ENCODE measurements at places on chromosomes 16 and 17.

DNA sequence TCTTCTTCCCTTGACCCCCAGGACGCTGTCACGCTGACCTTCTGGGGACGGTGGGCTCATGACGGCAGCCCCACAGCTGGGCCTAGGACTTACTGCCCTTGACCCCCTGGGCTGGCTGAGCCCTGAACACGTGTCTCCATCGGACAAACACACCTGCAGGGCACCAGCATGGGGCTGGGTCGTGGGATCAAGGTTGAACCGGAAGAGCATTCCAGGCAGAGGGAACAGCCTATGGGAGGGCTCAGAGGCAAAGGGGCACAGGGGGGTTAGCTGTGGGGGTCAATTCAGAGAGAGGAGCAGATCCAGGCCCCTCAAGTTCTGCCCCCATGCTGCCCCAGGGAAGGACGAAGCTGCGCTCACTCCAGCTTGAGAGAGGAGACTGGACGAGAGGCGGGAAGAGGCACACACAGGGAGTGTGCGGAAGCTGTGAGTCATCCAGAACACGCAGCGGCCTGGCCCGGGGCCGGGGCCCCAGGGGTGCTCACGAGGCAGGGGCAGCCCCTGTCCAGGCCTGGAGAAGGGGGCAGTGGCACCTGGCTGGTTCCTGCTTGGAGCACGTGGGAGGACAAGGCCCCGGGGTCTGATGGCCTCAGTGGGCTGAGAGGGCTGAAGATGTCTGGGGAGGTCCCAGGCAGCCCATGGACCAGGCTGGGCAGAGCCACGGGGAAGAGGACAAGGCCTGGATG, 9.9 kb downstream of the SSTR5 start:
- no peak for DNase-seq

DNA sequence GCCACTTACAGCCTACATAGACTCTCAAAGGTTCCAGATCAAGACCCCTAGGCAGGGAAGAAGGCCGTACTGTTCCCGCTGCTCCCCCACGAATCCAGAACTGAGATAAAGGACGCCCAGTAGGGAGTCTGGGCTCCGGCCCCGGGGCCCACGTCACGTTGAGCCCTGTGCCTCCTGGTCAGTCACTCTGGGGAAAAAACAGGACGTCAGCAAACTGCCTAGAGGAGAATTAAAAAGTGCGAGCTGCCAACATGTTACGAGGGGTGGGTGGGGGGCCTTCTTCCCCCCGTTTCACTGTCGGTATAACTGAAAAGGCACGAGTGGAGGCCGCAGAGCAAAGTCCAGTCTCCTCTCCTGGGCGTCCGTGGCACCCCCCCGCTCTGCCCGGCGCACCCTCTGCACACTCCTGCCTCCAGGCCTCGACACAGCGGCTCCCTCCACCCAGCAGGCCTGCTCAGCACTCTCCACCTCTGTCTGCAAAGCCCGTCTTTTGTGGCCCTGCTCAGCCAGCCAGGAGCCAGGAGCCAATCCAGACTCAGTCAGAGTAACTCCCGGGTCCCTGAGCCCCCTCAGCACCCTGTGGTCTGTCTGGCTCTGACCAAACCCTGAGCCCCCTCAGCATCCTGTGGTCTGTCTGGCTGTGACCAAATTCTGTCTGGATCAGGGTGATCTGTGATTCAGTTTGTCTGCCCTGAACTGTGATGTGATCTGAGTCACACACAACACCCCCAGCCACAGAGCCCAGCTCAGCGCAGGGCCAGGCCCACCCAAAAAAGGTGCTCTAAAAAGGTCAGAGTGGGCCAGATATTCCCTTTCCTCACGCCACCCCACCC, 6.2 kb downstream of the ITGAE start:
- no peak for DNase-seq

GRCh38 chr17:10612957-10613744, 44.0 kb downstream of the MYH3 start:
- DNase-seq: no peak

- no peak for DNase-seq
Observed at GRCh38 chr16:48500981-48501380, 109.0 kb downstream of the N4BP1 start.

DNA sequence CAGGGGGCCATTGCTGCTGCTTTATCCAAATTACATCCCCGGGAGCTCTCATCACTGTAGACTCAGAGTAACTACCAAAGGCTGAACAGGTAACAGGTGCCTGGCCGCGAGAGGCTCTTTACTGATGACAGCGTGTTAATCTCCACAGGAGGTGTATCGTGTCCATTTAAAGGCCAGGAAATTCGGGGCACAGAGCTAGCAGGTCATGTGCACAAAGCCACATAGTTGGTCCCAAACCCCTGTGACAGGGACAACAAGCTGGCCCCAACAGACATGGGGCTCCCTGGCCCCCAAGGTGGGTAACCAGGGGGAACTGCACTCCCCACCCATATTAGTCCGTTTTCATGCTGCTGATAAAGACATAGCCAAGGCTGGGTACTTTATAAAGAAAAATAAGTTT, 55.3 kb upstream of the RBFOX3 start:
- no peak for DNase-seq

- no peak for DNase-seq
Observed at GRCh38 chr17:8273884-8274444, 14.5 kb upstream of the RANGRF start.

- DNase-seq: no peak
Observed at GRCh38 chr17:60573236-60574051, 26.5 kb upstream of the PPM1D start.

DNA sequence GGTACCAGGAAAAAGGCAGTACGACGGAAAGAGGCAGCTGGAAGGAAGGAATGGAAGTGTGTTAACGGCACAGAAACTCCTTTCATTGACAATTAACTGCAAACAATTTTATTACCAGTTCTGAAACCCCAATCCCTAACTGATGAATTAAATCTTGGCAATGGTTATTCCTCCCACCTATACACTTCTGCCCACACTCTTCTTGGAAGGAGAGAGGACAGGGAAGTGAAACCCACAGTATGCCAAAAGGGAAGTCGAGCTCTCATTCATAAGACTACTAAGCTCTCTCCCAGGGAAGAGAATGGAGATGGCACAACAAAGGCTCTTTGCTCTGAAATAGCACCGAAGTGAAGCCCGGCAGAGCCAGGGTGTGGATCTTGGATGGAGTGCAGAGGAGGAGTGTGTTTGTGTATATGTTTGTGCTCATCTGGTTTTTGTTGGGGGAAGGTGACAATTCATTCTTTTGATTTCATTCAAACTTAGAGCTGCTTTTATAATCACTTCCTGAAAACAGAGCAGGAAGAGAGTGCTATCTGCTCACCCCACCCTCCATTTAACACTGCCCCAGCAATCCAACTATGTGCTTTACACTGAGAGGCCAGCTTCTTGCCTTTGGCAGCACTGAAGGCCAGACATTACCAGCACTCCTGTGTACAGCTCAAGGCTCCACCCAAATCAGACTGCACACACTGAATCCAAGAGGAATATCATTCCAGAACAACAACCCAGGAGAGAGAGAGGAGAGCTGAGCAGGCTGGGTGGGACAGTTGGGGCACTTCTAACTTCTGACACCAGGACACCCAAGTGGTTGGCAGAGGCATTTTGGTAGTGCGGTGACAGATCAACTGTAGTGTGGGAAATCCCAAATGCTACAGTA, 68.7 kb downstream of the HIC1 start:
- DNase-seq: no peak

DNA sequence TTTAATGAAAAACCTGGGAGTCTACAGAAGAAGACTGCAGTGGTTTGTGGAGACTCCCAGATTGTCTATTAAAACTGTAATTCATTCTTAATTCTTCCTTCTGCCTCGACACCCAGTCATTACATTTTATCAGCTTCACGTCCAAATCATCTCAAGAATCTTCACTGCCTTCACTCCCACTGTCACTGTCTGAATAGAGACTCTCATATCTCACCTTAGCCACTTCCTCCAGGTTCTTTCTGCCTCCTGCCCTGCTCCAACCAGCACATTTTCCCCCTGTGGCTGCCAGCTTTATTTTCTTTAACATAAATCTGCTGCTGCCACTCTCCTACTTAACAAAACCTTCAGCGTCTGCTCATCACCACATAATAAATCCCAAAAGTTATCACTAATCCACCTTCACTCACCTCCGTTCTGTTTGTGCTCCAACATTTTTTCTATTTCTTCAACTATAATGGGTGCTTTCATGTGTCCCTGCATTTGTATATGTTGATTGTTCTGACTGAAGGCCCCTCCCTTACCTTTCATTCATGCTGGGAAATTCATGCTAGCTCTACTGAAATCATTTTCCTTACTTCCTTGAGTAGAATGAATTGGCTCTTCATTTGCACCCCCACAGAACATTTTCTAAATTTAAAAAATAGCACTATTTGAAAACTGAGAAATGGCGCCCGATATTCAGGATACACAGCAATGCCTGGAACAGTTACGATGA, 38.9 kb downstream of the KCNJ2 start:
- DNase-seq: no peak

- no peak for DNase-seq
Observed at GRCh38 chr17:76138234-76138895, 2.7 kb downstream of the FOXJ1 start.

GRCh38 chr16:81686391-81687130, 92.5 kb upstream of the PLCG2 start:
- DNase-seq: no peak

DNA sequence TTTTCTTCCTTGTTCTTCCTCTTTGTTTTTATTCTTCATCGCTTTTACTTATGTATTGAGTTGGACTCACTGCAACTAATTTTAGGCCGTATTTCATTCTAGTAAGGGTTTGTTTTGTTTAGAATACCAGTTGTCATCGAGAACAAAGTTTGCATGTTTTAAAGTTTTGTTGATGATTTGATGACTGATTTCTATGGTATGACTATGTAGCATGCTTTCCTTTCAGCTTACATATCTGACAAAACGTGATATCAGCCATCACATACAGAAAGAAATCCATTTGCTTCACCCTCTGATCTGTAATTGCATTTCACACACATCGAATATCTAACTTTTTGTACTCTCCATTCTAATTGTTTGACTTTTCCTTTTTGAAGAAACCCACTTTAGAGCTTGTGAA, 4.0 kb downstream of the PRKCA start:
- DNase-seq: no peak

- DNase-seq: no peak
Observed at GRCh38 chr17:17570140-17570797, 21.2 kb downstream of the PEMT start.

GRCh38 chr17:55161935-55162555, 102.7 kb upstream of the HLF start:
- no peak for DNase-seq

DNA sequence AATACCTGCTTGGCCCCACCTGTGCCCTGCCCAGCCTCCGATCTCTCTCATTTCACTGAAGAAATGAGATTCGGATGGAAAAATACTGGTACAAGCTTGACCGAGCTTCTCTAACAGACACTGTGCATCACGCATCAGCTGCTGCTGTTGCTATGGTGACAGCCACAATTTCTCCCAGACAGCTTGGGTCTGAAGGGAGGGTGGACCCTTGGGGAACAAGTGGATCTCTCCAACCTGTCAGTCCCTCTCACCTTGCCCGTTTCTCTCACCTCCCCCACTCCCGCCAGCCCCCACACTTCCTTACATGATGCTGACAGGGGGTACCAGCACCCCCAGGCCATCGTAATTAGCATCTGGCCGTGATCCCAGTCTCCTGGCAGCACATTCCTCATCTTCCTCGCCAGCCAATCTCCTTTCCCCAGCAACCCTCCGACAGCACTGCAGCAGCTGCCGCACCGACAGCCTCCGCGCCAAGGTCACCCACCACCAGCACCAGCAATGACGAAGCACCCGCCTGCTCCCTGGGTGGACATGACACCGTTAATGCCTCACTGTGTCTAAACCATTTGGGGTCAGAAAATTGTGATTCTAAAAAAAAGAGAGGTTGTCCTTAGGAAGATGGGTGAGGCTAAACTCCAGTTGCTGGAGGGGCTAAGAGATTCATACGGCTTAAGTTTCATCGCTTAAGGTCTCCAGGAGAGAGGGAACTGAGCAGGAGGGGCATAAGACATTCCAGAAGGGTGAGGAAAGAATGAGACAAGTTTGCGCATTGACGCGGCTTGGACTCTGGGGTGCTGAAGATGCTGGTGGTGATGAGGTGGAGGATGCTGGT, 58.6 kb upstream of the TNRC6A start:
- no peak for DNase-seq

- DNase-seq: no peak
Observed at GRCh38 chr16:88617268-88618031, 20.9 kb upstream of the IL17C start.

DNA sequence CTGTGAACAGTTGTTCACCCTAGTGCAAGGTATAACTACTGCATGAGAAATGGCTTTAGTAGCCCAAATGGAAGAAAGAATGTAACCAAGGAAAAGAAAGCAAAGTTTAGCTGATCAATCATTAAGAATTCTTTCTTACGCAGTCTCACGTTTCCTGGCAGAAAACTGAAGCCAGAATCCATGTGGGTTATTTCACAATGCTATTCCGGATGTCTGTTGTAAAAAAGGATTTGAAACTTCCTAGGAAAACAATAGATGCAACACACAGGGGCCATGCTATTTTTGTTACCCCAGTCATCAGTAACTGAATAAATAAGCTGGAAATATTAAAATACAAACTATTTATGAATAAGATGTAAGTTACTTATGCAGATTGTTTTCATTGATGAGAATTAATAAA, 802.5 kb downstream of the CDH8 start:
- DNase-seq: no peak

GRCh38 chr17:17364338-17364667, 61.1 kb downstream of the NT5M start:
- no peak for DNase-seq

DNA sequence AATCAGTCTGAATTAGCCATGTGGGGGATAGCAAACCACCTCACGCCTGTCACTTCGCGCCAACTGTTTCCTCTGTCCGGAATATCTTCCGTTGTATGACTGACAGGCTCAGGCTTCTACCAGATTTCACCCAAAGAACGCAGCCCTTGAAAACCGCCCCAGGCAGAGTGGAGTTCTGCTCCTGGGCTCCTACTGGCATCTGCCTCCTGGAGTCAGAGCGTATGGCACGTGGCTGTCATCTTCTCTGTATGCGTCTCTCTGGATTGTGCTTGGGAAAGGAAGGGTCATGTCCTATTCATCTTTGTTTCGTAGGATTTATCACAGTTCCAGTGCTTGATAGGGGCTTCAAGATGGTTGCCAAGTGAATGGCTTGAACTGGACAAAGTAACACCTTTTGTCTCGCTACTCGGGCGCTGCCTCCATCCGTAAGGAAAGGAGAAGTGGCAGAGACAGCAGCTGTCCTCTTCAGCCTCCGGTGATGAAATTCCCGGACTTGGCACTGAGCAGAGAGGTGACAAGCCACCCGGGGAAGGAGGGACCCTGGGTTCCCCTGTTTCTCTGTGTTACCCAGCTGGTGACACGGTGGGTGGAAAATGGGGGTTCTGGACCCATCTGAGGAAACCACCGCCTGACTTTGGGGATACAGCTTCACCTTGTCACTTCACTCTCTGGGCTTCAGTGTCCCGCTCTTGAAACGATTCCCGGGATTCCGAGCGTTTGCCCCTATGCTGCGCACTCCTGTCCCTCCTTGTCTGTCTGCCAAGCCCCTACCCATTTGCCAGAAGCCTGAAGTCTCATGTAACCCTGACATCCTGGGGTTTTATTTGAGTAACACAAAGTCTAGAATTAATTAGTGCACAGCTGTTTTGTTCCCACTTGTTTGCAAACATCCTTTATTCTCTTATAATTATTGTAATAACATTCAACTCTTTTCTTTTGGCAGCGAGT, 13.9 kb downstream of the KIAA0513 start:
- no peak for DNase-seq
